Stimulated activated CD4-positive, alpha-beta T cell treated with anti-CD3 and anti-CD28 coated beads, Interleukin-1b, Interleukin-23, amount 100 ng/mL, for 48 hours (primary cell): ENCODE measurements at places on chromosomes 16 and 17.

- no peak for DNase-seq
These were observed 1151.9 kb upstream of the GOT2 start for GRCh38 chr16:59886021-59886420.

DNA sequence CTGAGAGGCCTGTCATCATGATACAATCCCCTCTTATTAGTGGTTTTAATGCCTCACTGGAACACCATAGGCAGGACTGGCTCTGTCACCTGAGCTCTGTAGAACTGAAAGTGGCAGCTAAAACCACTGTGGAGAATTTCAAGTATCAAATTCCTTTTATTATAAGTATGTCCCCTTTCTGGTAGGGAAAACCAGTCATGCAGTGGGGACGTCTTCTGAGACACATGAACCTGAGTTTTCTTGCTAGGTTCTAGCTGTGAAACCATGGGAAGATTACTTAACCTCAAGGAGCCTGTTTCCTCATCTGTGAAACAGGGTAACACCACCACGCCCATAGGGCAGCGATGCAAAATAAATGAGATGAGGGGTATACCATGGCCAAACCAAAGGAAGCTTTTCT is 4.7 kb downstream of the VAC14 start:
- DNase-seq: no peak

DNA sequence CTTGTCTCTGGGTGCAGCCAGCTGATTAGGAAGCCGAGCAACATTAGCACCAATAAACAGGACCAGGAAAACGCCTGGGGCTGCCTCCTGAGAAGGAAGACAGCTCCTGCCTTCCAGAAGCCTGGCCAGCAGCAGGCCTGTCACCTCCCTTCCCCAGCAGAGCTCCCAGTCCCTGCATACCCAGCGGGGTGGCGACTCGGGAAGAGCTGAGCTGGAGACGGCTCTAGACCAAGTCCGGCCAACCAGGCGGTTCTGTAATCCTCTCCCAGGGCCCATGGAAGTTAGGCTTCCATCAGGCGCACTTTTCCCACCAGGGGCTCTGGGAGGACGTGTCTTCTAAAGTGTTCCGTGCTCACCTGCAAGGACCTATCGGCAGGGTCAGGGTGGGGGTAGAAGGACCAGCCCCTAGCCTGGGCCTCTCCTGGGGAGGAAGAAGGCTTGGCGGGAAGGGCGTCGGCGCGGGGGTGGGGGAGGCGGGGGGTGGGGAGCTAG is 12.0 kb upstream of the CLUH start:
- no peak for DNase-seq

- no peak for DNase-seq
These were observed 25.3 kb downstream of the CLEC16A start for GRCh38 chr16:10969615-10970014.
